ENCODE measurements at places on chromosomes 7 and 10.
A peak's percentile ranks its signal among the peaks of the same experiment; 100 is the strongest.

DNA sequence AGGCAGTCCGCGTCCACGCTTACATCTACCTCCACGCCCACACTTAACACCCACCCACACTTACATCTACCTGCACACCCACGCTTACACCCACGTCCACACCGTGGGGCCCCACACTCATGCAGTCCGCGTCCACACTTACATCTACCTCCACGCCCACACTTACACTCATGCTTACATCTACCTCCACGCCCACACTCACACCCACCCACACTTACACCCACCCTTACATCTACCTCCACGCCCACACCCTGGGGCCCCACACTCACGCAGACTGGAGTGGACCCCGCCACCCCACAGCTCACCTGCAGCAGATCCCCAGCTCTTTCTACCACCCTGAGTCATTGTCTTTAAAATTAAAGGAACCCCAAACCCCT lies 32.4 kb upstream of the PWWP2B start:
- DNase-seq, result peak; percentile 26

DNA sequence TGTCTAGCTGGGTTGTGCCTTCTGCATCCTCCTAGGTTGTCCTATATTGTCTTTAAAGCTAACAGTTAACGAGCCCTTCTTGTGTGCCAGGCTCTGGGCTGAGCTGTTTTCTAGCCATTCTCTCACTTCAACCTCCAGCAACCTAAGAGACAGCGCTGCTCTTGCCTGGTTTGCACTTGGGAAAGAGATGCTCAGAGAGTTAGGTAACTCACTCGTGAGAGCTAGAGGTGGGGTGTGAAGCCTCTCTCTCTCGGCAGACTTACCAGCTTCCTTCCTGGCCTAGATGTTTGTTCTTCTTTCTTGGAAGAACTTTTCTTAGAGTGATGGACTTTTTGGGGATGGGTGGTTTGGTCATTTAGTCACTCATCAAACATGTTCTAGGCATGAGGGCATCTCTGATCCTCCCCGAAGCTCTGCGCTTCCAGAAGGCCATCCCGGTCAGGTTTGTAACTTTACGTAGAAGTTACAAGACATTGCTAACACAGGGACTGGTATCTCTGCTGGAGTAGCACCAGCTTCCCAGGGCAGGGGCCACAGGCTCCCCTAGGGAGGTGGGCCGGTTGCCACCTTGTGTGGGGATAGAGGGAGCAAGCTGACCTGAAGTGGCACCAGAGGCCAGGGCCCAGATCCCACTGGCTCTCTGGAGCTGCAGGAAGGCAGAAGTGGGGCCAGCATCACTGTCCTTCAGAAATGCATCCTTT lies 14.3 kb downstream of the TSPAN15 start:
- no peak for DNase-seq

GRCh38 chr10:91587710-91588638 lies 44.9 kb downstream of the PPP1R3C start:
- no peak for DNase-seq

DNA sequence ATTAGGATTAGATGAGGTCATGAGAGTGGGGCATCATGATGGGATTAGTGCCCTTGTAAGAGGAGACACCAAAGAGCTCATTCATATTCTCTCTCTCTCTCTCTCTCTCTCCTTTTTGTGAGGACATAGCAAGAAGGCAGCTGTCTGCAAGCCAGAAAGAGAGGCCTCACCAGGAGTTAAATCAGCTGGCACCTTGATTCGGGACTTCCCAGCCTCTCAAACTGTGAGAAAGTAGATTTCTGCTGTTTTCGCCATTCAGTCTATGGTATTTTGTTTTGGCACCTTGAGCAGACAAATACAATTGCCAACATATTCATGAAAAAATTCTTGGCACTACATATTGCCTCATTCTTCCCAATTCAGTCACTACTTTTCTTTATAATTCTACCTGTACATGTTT lies 20.6 kb upstream of the ATAD1 start:
- DNase-seq, result no peak

DNA sequence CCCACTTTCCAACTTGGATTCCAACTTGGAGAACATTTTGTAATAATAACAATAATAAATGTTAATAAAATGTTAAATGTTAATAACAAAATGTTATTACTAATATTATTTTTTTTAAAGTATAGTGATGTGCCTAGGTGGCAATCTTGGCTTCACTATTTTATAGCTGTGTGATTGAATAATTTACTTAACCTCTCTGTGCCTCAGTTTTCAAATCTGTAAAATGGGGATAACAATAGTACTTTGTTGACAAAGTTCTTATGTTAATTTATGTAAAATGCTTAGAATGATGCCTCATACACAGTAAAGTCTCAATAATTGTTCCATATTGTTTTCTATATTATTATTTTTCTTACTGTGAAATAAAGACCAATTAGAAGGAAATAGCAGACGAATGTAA lies 23.3 kb upstream of the TMEM26 start:
- no peak for DNase-seq

- no peak for DNase-seq
Observed at GRCh38 chr10:104081998-104082397, 3.7 kb downstream of the COL17A1 start.

DNA sequence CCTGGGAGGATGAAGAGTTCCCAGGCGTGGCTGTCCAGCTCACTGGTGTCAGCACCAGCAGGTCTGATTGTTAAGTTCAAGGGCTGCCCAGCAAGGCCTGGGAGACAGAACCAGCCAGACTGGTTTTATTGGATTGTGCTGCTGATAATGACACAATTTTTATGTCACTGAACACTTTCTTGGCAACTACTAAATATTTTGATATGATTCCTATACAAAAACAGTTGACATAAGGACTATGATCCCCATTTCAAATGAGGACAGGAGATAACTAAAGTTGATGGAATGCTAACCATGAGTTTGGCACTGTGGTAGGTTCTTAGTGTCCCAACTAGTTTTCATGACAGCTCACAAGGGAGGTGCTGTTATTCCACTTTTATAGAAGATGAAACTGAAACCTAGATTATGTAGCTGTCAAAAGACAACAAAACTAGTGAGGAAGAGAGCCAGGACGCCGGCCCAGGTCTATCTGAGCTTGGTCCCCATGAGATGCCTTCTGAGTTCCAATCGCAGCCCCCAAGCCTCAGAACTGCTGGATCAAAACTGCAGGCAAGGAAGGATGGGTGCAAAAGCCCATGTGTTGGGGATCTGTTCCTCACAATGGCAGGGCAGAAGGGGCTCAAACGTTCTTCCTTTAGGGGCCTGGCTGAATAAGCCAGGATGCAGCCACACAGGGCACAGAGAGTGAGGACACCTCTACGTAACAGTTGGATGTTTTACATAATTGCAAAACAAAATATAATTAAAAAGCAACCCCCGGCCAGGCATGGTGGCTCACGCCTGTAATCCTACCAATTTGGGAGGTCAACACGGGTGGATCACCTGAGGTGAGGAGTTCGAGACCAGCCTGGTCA lies 52.8 kb downstream of the COBL start:
- DNase-seq, result no peak

DNA sequence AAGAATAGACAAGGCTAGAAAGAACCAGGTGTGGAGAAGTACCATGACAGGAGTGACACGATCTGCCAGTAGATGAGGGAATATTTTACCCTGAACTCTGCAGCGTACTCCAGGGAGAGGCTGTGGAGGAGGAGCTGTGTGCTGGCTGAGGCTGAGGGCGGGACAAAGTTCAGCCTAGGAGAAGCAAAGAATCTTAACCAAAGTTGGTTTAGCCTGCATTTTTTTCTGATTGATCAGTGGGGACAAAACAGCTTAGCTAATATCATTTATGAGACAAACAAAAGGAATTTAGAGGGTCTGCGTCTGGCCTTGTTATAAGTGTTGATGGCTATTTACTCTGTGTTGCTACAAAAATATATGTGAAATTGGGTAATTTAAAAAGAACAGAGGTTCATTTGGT lies 5.2 kb upstream of the NPSR1 start:
- no peak for DNase-seq

DNA sequence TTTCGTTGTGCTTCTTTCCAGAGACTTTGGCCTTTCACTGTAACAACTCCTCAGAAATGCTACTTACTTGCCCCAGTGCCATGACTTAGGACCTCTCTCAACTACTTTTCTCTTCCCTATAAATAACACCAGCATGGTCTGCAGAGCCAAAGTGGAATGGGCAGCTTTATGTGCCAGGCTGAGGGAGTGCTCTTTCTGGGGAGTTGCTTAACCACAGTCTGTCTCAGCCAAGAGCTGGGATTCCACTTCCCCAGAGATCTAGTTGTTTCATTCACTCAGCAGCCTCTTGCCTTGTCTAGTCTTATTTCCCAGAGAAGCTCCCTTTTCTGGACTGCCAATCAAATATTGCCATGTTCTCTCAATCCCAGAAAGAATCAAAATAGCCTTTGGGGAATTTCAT lies 912.2 kb downstream of the GRID1 start:
- DNase-seq, result no peak

DNA sequence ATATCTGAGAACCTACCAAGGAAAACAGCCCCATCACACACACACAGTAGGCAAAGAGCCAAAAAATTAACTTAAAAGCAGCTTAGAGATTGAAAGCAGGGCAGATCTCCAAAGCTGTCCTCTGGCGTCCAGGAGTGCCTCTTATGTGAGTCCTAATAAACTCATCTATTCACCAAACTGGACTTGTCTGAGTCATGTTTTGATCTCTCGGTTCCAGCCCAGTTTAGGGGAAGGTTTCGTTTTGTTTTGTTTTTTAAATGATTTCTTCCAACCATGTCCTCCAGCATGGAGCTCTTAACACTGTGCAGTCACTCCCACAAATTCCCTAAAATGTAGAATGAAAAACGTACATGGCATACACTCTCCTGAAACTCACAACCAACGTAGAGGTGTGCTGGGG lies 6.7 kb upstream of the PRSS37 start:
- DNase-seq, result no peak

GRCh38 chr7:101402081-101402779 lies 39.6 kb downstream of the COL26A1 start:
- peak; percentile 83 for DNase-seq

DNA sequence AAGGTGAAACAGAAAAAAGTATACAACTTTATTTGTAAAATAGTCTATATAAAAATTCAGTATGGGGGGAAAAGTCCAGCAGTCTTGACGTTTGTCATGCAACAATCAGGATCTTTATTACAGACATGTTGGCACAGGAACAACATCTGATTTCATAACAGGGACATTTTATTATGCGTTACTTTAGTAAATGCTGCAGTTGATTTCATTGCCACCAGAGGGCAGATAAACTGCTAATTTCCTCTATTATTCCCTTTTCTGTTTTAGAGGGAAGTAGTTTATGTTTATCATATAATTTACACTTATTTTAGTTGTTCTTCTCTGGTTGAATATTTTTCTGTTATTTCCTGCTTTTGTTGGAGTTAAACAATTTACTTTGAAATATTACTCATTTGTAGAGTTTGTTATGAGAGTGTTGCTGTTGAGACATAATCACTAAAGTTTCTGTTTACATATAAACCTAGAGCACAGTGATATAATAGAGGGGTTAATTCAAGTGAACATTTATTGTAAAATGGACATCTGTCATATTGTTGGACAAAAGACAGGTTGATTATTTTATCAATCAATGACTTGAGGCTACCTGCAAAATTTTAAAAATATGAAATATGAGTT lies 3.3 kb downstream of the PLXDC2 start:
- DNase-seq, result peak; percentile 32

- DNase-seq, result no peak
Observed at GRCh38 chr7:91915401-91916050, 25.1 kb upstream of the AKAP9 start.

All from lung microvascular endothelial cell (primary cell).